ENCODE measurements at places on chromosomes 4 and X. TPM values are rescaled to one million over a fixed set of nuclear protein-coding genes. Genes with fewer than 3 reads are reported as not detected.

The SPATA18 gene
- 8.8 TPM for total RNA-seq

The FAM9B gene
- total RNA-seq, result not detected

The AVPR2 gene
- 5.9 TPM for total RNA-seq

The HMGN5 gene
- 8.3 TPM for total RNA-seq

DNA sequence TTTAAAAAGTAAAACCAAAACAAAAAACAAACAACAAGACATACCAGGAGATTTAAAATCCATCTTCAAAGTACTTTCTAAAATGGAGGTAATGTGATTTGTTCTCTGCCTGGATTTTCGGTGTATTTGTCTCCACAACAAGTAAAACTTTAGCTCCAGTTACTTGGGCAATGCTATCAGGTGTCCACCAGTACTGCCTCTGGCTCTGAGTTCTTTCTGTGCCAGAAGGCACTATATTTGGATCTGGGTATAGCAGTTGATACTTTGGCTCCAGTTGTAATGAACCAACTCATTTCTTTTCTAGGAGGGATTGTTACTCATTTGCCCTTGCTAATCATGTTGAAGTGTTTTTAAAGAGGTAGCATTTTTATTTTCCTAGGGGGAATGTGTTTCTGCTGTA, 9.5 kb upstream of the PDLIM5 start:
- no peak for DNase-seq
- H3K36me3 ChIP-seq, result no peaks in the 10 kb centered on the region
- no peak overlapping the region for H3K4me3 ChIP-seq
- no peaks in the 10 kb centered on the region for H3K4me1 ChIP-seq
- H3K27ac ChIP-seq, result no peak overlapping the region

DNA sequence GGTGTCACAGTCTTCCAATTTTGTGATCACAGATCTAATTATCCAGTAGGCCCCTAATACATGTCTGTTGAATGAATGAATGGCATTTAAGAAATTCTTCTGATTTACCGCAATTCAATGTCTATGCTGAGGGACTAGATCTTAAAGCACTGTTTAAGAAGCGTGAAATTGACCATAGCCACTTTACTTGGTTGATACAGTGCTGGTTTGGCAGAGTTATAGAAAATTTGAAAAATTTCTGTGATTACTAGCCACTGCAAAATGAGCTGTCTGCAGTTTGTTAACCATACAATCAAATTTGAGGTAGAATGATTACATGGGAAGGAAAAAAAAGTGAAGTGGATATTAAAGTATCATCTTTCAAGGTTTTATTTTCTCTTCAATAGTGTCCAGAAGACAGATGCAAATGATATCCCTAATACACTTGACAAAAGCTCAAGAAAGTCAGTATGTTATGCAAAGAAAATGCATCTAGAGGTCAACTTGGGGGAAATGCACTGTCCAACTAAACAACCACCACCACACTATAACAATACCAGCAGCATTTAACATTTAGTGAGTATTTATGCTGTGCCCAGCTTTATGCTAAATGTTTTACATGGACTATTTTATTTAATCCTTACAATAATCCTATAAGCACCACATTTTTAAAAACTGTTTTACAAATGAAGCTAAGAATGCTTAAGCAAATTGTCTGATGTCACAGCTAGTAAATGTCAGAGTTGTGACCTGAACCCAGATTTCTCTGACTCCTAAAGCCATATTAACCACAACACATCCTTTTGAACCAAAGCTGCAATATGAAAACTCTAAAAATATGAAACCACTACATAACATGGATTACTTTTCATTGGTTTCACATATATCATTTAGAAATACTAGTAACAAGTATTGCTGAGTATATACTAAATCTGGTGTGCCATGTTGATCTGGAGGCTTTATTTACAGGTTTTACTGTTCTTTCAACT, 217.9 kb upstream of the MAB21L2 start:
- no peak overlapping the region for H3K4me3 ChIP-seq
- no peak for DNase-seq
- H3K4me1 ChIP-seq, result no peaks in the 10 kb centered on the region
- no peak overlapping the region for H3K27ac ChIP-seq

GRCh38 chrX:49060914-49061313, 2.1 kb downstream of the CCDC120 start:
- DNase-seq, result no peak
- no peaks in the 10 kb centered on the region for H3K27me3 ChIP-seq
- H3K36me3 ChIP-seq, result no peaks in the 10 kb centered on the region
- H3K4me1 ChIP-seq, result no peaks in the 10 kb centered on the region

GRCh38 chrX:134716620-134717012, 58.3 kb upstream of the PLAC1 start:
- H3K27ac ChIP-seq, result no peak overlapping the region
- no peak for DNase-seq
- H3K36me3 ChIP-seq, result no peaks in the 10 kb centered on the region
- H3K27me3 ChIP-seq, result peaks cover 39% of the 10 kb centered on the region

GRCh38 chr4:82555276-82555675, 6.5 kb downstream of the TMEM150C start:
- no peaks in the 10 kb centered on the region for H3K36me3 ChIP-seq
- no peak overlapping the region for H3K4me3 ChIP-seq
- DNase-seq, result no peak
- no peak overlapping the region for H3K27ac ChIP-seq
- no peaks in the 10 kb centered on the region for H3K27me3 ChIP-seq

GRCh38 chrX:150772150-150772970, 79.2 kb downstream of the MTMR1 start:
- no peak overlapping the region for H3K4me3 ChIP-seq
- H3K36me3 ChIP-seq, result no peaks in the 10 kb centered on the region
- peak; percentile 72 for DNase-seq
- H3K27ac ChIP-seq, result no peak overlapping the region
- H3K27me3 ChIP-seq, result no peaks in the 10 kb centered on the region

DNA sequence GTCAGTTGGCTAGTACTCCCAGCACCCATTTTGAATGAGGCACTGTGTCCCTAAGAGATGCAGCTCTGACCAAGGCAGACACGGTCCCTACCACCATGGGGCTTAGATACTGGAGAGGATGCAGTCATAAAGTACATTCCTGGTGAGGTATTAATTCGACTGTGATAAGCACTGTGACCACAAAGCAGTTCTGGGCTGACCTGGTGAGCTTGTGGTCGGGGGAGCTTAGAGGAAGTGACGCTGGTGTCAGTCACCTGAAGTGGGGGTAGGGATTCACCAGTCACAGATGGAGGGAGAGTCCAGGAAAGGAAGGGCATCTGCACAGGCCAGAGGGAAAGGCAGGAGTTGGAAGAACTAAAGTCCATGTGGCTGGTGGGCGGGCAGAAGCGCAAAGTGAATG, 15.8 kb upstream of the CLTRN start:
- no peaks in the 10 kb centered on the region for H3K4me1 ChIP-seq
- no peak overlapping the region for H3K4me3 ChIP-seq
- H3K27ac ChIP-seq, result no peak overlapping the region
- no peaks in the 10 kb centered on the region for H3K27me3 ChIP-seq
- DNase-seq, result no peak

GRCh38 chr4:185879666-185880312, 67.8 kb upstream of the SORBS2 start:
- no peak overlapping the region for H3K27ac ChIP-seq
- no peak overlapping the region for H3K4me3 ChIP-seq
- no peaks in the 10 kb centered on the region for H3K36me3 ChIP-seq
- no peaks in the 10 kb centered on the region for H3K27me3 ChIP-seq
- H3K4me1 ChIP-seq, result no peaks in the 10 kb centered on the region

DNA sequence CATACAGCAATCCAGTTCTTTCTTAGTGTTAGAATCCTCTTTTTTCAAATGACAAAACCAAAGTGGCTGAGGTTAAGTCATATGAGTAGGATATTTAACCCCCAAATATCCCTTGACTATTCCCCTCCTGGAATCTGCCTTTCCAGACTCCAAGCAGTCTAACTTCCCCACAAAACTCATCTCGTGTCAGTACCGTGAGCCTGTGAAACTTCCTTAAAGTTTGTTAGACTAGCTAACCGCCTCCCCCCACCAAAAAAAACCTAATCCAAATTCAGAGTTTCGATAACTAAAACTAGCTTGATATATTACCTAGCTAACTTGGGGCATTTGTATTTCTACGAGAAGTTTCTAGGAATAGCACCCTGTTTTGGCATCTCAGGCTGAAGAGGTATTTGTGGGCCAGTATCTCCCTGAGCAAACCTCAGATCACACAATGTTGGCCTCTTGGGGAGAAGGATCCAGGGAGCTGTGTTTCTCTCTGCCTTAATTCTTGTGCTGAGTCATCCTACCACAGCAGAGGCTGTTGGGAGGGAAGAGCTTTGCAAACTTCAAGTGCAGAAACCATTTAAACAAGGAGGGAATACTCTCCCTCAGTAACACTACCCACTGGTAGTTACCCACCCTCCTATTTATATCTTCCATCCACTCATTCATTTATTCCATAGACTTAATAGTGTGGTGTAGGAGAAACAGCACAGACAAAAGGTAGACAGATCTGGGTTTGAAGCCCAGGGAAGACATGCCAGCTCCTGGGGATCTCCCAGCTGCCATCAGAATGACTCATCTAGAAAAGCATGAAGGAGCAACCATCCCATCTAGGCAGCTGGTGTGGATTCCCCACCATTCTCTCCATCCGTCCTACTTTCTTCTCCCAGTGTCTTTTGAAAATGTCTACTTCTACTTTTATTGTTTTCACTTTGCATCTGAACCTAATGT, 39.3 kb upstream of the TXK start:
- no peaks in the 10 kb centered on the region for H3K4me1 ChIP-seq
- no peaks in the 10 kb centered on the region for H3K36me3 ChIP-seq
- no peak overlapping the region for H3K27ac ChIP-seq
- H3K4me3 ChIP-seq, result no peak overlapping the region
- no peak for DNase-seq

GRCh38 chrX:149961572-149961971, 23.3 kb upstream of the EOLA2 start:
- no peaks in the 10 kb centered on the region for H3K36me3 ChIP-seq
- H3K27ac ChIP-seq, result no peak overlapping the region
- H3K4me1 ChIP-seq, result no peaks in the 10 kb centered on the region
- no peak overlapping the region for H3K4me3 ChIP-seq

GRCh38 chr4:96035727-96036126, 195.8 kb downstream of the PDHA2 start:
- no peak overlapping the region for H3K4me3 ChIP-seq
- H3K27me3 ChIP-seq, result no peaks in the 10 kb centered on the region
- H3K4me1 ChIP-seq, result no peaks in the 10 kb centered on the region
- no peaks in the 10 kb centered on the region for H3K36me3 ChIP-seq
- no peak for DNase-seq

DNA sequence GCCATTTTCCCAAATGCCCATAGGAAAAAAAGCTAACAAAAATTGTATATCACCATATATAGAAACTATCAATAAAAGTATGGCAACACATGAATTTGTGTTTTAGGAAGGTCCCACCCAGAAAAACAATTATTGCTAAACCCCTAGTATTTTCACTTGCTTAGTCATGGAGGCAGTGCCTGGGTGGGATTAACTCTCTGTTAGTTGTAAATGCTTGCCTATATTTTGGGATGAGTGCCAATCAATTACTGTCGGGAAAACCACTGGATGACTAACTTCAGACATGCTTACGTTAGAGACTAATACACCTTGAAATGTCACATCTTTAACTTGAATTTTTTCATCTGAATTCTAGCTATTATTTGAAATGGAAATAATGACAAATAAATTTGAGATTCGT, 33.9 kb downstream of the TMPRSS11A start:
- no peak overlapping the region for H3K27ac ChIP-seq
- H3K4me3 ChIP-seq, result no peak overlapping the region
- no peaks in the 10 kb centered on the region for H3K36me3 ChIP-seq

- no peaks in the 10 kb centered on the region for H3K27me3 ChIP-seq
- no peaks in the 10 kb centered on the region for H3K36me3 ChIP-seq
- H3K4me1 ChIP-seq, result no peaks in the 10 kb centered on the region
- no peak overlapping the region for H3K27ac ChIP-seq
Observed at GRCh38 chr4:11232015-11232414, 196.7 kb downstream of the HS3ST1 start.

DNA sequence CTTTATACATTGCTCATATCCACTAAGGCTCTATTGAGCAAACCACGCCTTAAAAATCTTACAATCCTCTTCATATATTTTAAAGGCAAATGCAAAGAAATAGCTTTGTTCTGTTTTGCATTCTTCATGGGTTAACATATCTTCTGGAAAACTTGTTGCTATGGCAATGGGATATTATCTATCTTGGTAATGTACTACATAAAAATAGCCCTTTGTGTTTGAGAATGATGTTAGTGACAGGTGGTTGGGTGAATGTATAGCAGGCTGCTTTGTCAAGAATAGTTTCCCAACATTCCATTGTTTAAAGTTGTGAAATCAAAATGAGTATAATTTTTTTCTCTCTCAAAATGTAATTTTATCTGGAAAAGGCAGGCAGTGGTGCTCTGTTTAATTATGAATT, 16.8 kb downstream of the REPS2 start:
- no peaks in the 10 kb centered on the region for H3K36me3 ChIP-seq
- no peak overlapping the region for H3K27ac ChIP-seq
- peaks cover 15% of the 10 kb centered on the region for H3K27me3 ChIP-seq
- no peak for DNase-seq

- no peak overlapping the region for H3K27ac ChIP-seq
- no peaks in the 10 kb centered on the region for H3K36me3 ChIP-seq
- H3K27me3 ChIP-seq, result no peaks in the 10 kb centered on the region
- no peak for DNase-seq
- H3K4me3 ChIP-seq, result no peak overlapping the region
Observed at GRCh38 chrX:152137771-152138387, 498 bp downstream of the MAGEA10 start.

DNA sequence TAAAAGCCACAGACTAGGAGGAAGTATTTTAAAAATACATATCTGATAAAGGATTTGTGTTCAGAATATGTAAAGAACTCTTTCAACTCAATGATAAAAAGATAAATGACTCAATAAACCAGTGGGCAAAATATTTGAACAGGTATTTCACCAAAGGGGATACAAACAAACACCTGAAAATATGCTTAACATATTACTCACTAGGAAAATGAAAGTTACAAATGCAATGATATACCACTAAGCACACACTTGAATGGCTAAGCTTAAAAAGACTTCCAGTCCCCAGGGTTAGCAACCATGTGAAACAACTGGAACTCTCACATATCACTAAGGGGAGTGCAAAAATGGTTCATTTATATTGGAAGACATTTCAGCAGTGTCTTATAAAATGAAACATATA, 131.6 kb downstream of the SLIT2 start:
- H3K4me1 ChIP-seq, result no peaks in the 10 kb centered on the region
- H3K36me3 ChIP-seq, result no peaks in the 10 kb centered on the region
- no peak overlapping the region for H3K27ac ChIP-seq
- no peak overlapping the region for H3K4me3 ChIP-seq

- H3K4me1 ChIP-seq, result no peaks in the 10 kb centered on the region
- no peak for DNase-seq
- H3K27me3 ChIP-seq, result no peaks in the 10 kb centered on the region
- no peak overlapping the region for H3K27ac ChIP-seq
- H3K36me3 ChIP-seq, result no peaks in the 10 kb centered on the region
Observed at GRCh38 chrX:38850807-38851544, 49.7 kb downstream of the MID1IP1 start.

DNA sequence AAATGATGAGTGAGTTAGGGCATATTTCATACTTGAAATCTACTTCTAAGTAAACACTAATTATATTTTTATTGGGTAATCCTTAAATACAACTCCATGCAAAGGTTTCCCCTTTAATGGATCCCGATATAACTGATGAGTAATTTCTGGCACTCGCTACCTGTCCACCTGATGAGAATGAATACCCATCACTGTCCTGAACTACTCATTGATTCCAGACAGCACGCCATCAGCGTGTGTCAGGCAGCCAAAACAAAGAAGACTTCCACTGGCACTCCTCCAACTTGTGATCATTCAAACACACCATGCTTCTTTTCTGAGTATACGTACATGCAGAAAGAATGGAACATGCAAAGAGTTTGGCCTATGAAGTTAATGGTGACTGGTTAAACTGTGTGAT, 69.4 kb downstream of the HCCS start:
- no peaks in the 10 kb centered on the region for H3K4me1 ChIP-seq
- no peak overlapping the region for H3K4me3 ChIP-seq
- no peak for DNase-seq
- no peaks in the 10 kb centered on the region for H3K27me3 ChIP-seq
- H3K36me3 ChIP-seq, result no peaks in the 10 kb centered on the region

All from breast epithelium (tissue), 4 donors.